ENCODE measurements at places on chromosomes 2 and 18. TPM values are rescaled to one million over a fixed set of nuclear protein-coding genes. Genes with fewer than 3 reads are reported as not detected.

The SLC4A5 gene
- total RNA-seq: 4.2 TPM

GRCh38 chr2:181466661-181467576 lies 9.7 kb downstream of the ITGA4 start:
- DNase-seq: peak; percentile 82

- DNase-seq: no peak
Observed at GRCh38 chr2:7432436-7432835, 515.2 kb downstream of the RNF144A start.

DNA sequence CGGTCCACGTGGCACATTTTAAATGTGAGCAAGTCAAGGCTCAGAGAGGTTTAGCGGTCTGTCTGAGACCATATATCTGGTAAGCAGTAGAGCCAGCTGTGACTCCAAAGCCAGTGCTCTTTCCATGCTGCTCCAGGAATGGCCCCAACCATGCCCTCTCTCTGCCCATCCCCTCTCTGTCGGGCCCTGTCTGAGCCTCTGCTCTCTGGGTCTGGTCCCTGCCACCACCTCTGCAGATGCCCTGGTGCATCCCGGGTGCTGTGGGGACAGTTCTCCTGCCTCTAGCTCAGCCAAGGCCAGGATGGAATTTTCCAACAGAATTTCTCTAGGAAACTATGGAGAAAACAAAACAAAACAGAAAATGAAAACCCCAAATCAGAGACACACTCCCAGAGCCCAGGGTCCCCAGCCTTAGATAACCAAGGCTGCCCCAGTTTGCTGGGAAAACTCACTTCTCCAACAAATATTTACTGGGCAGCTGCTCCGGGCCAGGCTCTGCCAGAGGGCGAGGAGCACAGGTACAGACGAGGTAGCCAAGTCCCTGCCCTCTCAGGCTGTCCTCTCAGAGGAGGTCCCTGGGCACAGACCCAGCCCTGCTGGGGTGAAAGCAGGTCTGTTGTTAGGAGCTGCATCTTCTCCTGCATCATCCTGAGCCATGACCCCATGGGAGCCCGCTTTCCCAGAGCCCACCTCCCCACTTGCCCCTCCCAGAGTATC lies 9.2 kb downstream of the ADRA2B start:
- DNase-seq: peak; percentile 47

The C1QL2 gene
- total RNA-seq: 0.76 TPM

- DNase-seq: no peak
Observed at GRCh38 chr2:115129536-115129935, 687.1 kb downstream of the DPP10 start.

GRCh38 chr2:54471221-54471711 lies 15.1 kb downstream of the SPTBN1 start:
- DNase-seq: no peak

The CYTIP gene
- 5.4 TPM for total RNA-seq

The ARHGAP15 gene
- total RNA-seq: 6.0 TPM

The PCARE gene
- total RNA-seq: 0.04 TPM

The UGT1A7 gene
- 1.5 TPM for total RNA-seq

- no peak for DNase-seq
Observed at GRCh38 chr2:109265369-109265768, 136.4 kb downstream of the SH3RF3 start.

DNA sequence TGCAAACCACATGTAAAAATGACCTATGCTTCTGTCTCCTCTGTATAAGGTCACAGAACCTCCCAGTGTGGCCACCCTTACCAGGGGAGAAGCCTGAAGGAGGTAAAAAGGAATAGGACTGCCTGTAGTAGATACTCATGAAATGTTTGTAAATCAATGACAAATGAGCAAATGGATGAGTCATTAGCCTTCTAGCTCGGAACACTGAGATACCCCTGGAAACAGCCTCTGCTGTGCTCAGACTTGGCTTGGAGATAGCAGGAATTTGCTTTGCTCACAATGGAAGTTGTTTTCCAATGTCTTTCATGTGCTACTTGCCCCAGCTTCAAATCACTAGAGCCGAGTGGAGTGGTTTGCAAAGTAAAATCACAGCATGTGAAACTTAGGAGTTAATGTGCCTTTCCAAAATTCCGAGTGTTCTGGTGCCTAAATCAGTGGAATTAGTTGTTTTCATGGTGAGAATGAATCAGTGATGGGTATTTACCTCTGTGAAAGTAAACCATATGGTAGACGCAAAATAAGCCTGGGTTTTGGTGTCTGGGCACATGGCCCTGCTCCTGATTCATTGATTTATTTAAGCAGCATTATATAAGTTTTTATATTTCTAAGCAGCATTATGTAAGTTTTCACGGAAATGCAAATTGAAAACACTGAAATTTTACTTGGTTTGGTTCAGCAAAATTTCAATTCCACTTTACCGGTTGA lies 154.0 kb upstream of the MAP3K20 start:
- DNase-seq: no peak

GRCh38 chr2:45681675-45682074 lies 30.2 kb downstream of the PRKCE start:
- DNase-seq: no peak

The TANC1 gene
- 69.8 TPM for total RNA-seq

DNA sequence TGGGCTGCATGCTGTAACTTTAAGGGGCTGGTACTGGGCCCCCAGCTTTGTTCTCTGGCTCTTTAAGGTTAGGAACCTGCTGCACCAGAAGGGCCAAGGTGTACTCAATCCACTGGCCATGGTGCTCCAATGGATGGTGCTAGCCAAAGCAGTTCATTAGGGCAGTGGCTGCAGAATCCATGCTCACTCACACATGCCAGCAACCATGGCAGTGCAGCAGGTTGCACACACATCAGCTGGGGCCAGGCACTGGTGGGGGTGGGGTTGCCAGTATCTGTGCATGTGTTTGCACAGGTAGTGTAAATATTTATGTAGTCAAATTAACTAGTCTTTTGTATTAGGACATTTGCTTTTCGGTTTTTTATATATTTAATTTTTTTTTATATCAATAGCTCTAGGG lies 228.3 kb upstream of the EPC2 start:
- no peak for DNase-seq

DNA sequence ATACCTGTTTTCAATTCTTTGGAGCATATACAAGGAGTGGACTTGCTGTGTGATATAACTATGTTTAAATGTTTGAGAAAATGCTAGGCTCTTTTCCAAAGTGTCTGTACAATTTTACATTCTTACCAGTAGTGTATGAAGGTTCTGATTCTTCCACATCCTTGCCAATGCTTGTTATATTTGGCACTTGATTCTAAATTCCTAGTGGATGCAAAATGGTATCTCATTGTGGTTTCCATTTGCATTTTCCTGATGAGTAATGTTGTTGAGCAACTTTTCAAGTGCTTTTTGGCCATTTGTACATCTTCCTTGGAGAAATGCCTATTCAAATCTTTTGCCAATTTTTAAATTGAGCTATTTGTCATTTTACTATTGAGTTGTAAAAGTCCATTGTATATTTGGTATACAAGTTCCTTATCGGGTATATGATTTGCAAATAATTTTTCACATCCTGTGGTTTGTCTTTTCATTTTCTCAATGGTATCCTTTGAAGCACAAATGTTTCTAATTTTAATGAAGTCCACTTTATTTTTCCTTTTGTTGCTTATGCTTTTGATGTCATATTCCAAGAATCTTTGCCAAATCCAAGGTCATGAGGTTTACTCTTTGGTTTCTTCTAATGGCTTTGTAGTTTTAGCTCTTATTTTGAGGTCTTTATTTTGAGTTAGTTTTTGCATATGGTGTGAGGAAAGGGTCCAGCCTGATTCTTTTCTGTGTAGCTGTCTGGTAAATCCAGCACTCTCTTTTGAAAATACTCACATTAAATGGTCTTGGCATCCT lies 33.2 kb upstream of the CWC22 start:
- DNase-seq: no peak

DNA sequence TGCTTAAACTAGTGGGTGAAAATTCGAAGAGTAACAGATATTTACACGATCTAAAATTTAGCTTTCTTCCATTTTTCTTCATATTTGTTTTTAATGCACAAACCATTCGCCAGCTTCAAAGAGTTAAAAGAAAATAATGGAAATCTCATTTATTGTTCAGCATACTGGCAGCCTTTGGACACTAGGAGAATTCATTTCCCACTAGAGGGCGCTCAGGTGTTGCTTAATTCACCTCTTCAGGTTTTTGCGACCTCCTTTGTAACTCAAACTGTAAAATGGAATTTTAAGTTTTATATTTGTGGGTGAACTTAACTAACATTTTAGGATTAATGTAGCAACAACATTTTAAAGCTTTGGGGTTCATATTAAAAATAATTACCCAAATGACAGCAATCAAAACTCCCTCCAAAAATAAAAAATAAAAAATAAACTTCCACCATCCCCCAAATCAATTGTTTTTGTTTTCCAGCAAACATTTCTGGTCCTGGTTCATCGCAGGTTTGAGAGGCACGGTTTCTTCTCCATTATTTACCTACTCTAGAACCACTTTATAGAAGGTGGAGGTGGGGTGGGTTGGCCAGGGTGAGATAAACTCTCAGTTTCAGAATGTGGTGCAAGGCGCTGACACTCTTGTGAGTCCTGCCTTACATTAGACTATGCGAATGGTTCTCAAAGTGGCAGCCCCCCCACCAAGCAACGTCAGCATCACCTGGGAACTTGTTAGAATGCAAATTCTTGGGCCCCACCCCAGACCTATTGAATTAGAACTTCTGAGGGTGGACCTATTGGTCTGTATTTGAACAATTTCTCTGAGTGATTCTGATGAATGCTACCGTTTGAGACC lies 24.7 kb upstream of the PNPT1 start:
- no peak for DNase-seq

The CHST9 gene
- total RNA-seq: 0.39 TPM

- no peak for DNase-seq
Observed at GRCh38 chr2:75317316-75317715, 118.0 kb upstream of the TACR1 start.
